ENCODE measurements at places on chromosomes 13 and 19.

GRCh38 chr13:75761369-75761768 is 125.2 kb downstream of the LMO7 start:
- no peak for DNase-seq

DNA sequence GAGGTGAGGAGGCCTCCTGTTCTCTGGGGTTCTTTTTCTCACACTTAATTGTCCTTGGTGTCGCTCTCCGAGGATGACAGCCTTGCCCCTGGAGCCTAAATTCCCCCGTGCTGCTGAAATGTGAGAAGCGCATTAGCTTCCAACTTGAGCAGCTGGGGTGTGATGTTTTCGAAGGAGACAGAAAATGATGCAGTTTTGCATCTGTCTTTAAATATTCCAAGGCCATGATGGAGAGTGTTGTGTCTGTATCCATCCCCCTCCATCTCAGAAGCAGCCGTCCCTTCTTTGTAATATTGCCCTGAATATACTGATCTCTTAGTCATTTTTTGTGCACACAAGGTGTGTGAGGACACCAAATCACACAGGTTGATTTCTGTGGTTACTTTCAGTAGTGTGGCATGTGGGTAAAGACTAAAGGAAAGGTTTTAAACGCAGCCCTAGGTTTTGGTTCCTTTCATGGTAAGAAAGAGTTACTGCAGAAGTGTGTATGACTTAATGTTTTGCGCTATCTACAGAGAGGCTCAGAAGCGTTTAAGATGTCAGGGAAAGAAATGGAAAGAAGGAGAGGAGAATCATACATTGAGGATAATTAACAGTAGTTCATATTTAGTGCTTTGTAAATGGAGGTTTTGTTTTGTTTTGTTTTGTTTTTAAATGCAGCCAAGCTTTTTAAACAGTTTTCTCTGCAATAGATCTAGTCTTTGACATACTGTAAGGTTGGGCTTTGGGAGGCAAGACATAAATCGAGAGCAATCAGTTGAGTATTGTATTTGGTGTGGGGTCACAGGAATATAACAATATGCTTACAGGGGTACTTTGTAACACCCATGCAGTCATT is 1.6 kb downstream of the NBEA start:
- DNase-seq, result no peak

DNA sequence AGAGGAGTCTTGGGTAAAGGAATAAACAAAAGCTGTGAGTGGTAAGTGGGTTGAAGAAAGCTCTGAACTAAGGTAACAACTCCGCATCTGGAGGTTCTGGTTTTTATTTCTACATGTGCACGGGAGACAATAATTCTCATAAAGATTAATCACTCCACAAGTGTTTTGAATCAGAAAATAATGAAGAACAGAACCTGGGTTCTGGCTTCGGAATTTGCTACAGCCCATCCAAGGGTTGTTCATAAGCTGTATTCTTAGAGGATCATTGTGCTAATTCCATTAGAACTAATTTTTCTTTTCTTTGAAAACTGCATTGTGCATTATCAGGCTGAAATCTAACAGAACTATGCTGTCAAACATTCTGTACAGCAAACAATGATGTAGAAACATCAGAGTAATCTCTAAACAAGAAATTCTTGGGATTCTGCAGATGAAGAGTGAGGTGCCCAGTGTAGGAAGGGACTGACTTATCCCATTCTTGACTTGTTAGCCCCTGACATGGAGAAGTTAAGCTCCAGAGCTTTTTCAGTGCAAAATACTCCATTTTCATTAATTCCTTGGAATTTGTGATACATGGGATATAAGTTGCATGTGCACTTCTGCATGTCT is 368.2 kb downstream of the COG6 start:
- DNase-seq, result no peak

GRCh38 chr19:8532225-8532624 is 18.3 kb upstream of the ZNF414 start:
- DNase-seq, result no peak

GRCh38 chr13:95452375-95452774 is 100.1 kb upstream of the CLDN10 start:
- DNase-seq, result no peak

- no peak for DNase-seq
Observed at GRCh38 chr13:79602936-79603335, 122.0 kb downstream of the NDFIP2 start.

All from stimulated activated CD4-positive, alpha-beta T cell treated with anti-CD3 and anti-CD28 coated beads, TNF-alpha, amount 100 ng/mL, for 1 hour (primary cell).